ENCODE measurements at places on chromosomes 13 and 19.

DNA sequence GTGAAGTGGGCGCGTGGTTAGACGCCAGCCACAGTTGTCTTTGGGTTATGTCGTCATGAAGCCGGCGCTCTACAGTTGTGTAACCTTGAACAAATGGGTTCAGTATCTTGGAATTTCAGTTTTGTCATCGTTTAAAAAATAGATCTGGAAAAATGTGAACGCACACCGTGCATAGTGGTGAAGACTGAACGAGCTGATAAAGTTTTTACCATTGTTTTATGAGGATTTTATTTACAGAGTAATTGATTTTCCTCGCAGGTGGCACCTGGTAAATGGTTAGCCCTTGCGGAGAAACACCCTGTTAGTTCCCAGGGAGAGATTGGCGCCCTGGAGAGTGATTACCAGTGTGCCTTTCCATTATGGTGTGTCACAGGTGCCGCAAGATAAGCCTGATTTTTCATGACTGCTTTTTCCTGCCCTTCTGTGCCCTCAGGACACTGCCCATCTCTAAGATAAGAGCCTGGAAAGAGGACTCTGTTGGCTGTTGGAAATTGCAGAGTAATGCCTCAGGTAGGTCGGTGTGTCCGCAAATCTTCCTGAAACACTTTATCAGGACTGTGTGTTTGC, 577 bp downstream of the ZNF181 start:
- DNase-seq = no peak

- DNase-seq = no peak
These were observed 151.2 kb downstream of the FGF9 start for GRCh38 chr13:21822029-21822428.

- DNase-seq = peak; percentile 56
These were observed 752 bp downstream of the ZMYM5 start for GRCh38 chr13:19862481-19863313.

DNA sequence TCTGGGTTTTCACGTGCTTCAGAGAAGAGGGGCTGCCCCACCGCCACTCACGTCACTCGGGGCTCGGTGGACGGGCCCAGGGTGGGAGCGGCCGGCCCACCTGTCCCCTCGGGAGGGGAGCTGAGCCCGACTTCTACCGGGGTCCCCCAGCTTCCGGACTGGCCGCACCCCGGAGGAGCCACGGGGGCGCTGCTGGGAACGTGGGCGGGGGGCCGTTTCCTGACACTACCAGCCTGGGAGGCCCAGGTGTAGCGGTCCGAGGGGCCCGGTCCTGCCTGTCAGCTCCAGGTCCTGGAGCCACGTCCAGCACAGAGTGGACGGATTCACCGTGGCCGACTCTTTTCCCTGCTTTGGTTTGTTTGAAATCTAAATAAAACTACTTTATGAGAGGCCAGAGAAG, 2.2 kb upstream of the GZMM start:
- no peak for DNase-seq

- no peak for DNase-seq
These were observed 13.4 kb upstream of the RGCC start for GRCh38 chr13:41443969-41444368.

Measured in germinal center (tissue), 1 donor.